HCT116 (cell line): ENCODE measurements at places on chromosomes 7 and 10. TPM values are rescaled to one million over a fixed set of nuclear protein-coding genes. Genes with fewer than 3 reads are reported as not detected.

FAM221A gene
- total RNA-seq, result 2.2 TPM

NKX6-2 gene
- not detected for total RNA-seq

HOXA1 gene
- total RNA-seq, result 2.8 TPM

NEUROD6 gene
- not detected for total RNA-seq

SLC18A2 gene
- total RNA-seq, result not detected

NPC1L1 gene
- total RNA-seq, result 0.15 TPM

VWA2 gene
- not detected for total RNA-seq

LOXL4 gene
- total RNA-seq, result 1.3 TPM

ANKRD30A gene
- not detected for total RNA-seq

OR6B1 gene
- not detected for total RNA-seq

DIP2C gene
- 15.4 TPM for total RNA-seq

MUC12 gene
- total RNA-seq, result 0.64 TPM

RASSF4 gene
- total RNA-seq, result 2.8 TPM

ITPRIP gene
- 12.0 TPM for total RNA-seq

STK32C gene
- 29.7 TPM for total RNA-seq

C10orf62 gene
- 0.32 TPM for total RNA-seq

GRB10 gene
- 37.3 TPM for total RNA-seq

OPN4 gene
- total RNA-seq, result not detected

TAS2R3 gene
- total RNA-seq, result 1.4 TPM

NRCAM gene
- 0.15 TPM for total RNA-seq

AKR1C3 gene
- total RNA-seq, result 3.0 TPM

PLAC9 gene
- total RNA-seq, result not detected

STEAP2 gene
- total RNA-seq, result 13.4 TPM

ZNF467 gene
- 11.3 TPM for total RNA-seq

KEL gene
- total RNA-seq, result 0.91 TPM

AKR1D1 gene
- total RNA-seq, result 0.10 TPM

PDIA4 gene
- total RNA-seq, result 217 TPM

NPSR1 gene
- total RNA-seq, result not detected

INTS15 gene
- 24.3 TPM for total RNA-seq

LIPM gene
- not detected for total RNA-seq

ASZ1 gene
- not detected for total RNA-seq

MACROH2A2 gene
- total RNA-seq, result 41.4 TPM

OR2A5 gene
- total RNA-seq, result not detected

C10orf105 gene
- not detected for total RNA-seq

ASB15 gene
- total RNA-seq, result not detected

NEURL1 gene
- 1.4 TPM for total RNA-seq

HTR5A gene
- total RNA-seq, result not detected

GTF2IRD1 gene
- 34.5 TPM for total RNA-seq

CACNB2 gene
- 0.71 TPM for total RNA-seq

CAMK2B gene
- 0.34 TPM for total RNA-seq

ASL gene
- 46.9 TPM for total RNA-seq

TRPV5 gene
- not detected for total RNA-seq

PNLIPRP3 gene
- not detected for total RNA-seq

FAM25G gene
- total RNA-seq, result not detected

BMPER gene
- total RNA-seq, result not detected

HSPA14 gene
- total RNA-seq, result 19.9 TPM

HYAL4 gene
- total RNA-seq, result not detected

COL1A2 gene
- 3.0 TPM for total RNA-seq

SHH gene
- total RNA-seq, result 0.32 TPM
